ENCODE measurements at places on chromosomes 11 and 22. TPM values are rescaled to one million over a fixed set of nuclear protein-coding genes. Genes with fewer than 3 reads are reported as not detected.

Gene ACTN3
- 0.14 TPM for total RNA-seq

Gene C1QTNF5
- 127 TPM for total RNA-seq

Gene SLC25A45
- total RNA-seq, result 1.0 TPM

Gene MOGAT2
- total RNA-seq, result not detected

Gene ZBTB16
- 23.1 TPM for total RNA-seq

Gene SMC1B
- total RNA-seq, result not detected

Gene CCDC89
- not detected for total RNA-seq

Gene FSHB
- total RNA-seq, result not detected

Gene SLC22A6
- total RNA-seq, result not detected

Gene UBE2L6
- total RNA-seq, result 37.4 TPM

DNA sequence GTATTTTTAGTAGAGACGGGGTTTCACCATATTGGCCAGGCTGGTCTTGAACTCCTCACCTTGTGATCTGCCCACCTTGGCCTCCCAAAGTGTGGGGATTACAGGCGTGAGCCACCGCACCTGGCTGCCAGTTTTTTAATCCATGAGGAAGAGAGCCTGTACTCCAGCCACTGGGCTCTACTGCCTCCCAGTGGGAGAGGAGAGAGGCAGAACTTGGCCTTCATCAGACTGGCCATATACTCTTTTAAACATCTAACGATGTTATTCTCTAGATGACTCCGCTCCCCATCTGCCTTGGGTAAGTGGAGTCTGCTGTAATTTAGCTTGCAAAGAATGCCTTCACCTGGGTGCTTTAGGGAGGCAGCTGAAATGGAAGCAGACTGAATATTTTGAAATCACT is 34.6 kb downstream of the SLC6A5 start:
- no peak for DNase-seq

DNA sequence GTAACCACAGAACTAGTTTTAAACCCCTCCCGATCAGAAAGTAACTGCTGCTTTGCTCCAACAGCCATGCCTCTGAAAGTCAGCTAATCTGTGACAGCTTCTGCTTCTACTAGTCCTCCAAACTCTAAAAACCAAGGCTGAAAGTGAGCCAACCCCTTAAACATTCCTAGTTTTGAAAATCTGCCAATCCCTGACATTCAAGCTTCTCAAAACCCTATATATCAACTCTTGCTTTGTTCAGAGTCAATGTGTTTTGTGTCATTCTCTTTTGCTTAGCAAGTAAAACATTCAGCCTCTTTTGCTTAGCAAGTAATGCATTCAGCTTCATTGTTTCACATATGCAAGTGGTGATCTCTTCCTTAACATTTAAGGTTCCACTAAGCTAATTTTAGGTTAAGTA is 56.9 kb downstream of the ATG16L2 start:
- DNase-seq, result no peak

GRCh38 chr11:73291781-73292524 is 16.1 kb upstream of the ARHGEF17 start:
- DNase-seq, result no peak

GRCh38 chr11:60761436-60762190 is 4.9 kb downstream of the MS4A15 start:
- no peak for DNase-seq

DNA sequence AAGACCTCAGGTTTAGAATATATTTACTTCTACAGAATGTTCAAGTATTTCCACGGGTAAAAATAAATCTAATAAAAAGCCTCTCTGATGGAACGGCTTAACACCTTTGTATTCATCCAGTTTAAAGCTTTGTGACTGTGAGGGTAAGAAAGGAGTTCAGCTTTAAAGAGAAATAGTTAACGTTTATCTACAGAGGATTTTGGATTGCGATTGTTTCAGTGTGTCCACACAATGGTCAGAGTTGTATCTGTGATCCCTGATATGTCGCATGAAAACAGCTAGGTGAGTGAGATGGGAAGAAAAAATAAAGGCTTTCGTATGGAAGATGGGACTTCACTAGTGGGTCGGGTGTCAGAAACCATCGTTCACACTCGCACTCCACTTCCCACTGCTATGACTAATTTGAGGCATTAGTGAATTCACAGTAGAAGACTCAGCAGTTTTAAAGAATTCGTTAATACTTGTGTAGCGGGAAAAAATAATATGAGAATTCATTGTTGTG is 1.6 kb downstream of the APLP2 start:
- peak; percentile 67 for DNase-seq

- DNase-seq, result no peak
Measured at GRCh38 chr22:29477723-29478318, 2.2 kb upstream of the NEFH start.

DNA sequence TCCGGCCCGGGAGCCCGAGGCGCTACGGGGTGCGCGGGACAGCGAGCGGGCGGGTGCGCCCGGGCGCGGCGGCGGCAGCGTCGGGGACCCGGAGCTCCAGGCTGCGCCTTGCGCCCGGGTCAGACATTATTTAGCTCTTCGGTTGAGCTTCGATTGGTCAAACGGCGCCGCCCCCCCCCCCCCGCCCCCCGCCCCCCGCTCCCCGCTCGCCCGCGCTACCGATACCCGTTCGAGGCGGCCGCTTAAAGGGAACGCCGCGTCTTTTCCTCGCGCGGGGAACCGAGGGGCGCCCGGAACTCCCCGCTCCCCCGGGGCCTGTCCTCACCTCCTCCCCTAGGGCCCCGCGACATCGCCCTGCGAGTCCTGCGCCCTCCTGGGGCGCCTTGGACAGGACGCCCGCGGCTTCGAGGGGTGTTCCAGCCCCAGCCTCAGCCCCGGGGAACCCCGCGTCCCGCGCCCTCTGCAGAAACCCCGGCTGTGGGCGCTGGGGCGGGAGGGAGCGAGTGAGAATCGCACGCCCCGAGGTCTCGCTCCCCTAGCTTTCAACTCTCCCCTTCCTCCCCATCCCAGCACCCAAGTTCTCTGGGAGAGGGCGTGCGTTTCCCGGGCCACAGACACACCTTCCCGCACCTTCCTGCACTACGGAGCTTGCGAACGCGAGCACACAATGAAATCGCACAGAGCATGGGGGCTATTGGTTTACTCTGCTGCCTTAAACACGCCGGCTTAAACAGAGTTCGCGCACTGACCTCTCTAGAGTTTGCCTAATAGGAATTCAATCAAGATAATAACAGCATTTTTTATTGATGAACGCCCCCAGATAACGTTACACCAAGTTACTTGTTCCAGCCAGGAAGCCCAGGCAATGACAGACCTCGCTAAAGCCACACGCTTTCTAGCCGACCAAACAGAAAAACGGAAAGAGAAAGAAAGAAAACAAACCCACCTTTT is at the start of gene BDNF:
Gene BDNF, minus strand, starts transcription at position 105 of the 951 bp plus-strand sequence. CDS start 41,891 bp downstream, outside the sequence.
- DNase-seq, result peak; percentile 51

DNA sequence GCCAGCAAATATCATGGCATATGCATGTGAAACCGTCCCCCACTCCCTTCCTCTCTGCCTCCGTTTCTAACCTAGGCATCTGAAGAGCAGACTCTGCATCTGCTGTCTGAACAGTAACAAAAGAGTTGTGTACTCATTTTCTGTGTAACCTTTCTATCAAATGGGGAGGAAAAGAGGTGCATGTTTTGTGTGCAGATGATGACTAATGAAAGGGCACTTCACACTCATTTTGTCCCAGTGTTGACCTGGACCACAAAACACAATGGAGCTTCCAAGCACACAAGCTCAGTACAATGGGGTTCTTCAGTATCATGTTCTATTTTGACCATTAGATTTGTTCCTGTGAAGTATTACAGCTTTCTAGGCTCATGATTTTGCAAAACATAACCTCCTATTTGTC is 13.0 kb downstream of the JHY start:
- peak; percentile 7 for DNase-seq

- DNase-seq, result no peak
Measured at GRCh38 chr22:27941143-27941542, 22.1 kb upstream of the PITPNB start.

- DNase-seq, result no peak
Measured at GRCh38 chr22:37775785-37776638, 31.7 kb upstream of the GCAT start.

GRCh38 chr11:126318574-126319373 is 14.9 kb downstream of the DCPS start:
- no peak for DNase-seq

- DNase-seq, result no peak
Measured at GRCh38 chr22:46549971-46550641, 12.7 kb upstream of the CELSR1 start.

- no peak for DNase-seq
Measured at GRCh38 chr22:20532256-20532993, 25.0 kb downstream of the MED15 start.

DNA sequence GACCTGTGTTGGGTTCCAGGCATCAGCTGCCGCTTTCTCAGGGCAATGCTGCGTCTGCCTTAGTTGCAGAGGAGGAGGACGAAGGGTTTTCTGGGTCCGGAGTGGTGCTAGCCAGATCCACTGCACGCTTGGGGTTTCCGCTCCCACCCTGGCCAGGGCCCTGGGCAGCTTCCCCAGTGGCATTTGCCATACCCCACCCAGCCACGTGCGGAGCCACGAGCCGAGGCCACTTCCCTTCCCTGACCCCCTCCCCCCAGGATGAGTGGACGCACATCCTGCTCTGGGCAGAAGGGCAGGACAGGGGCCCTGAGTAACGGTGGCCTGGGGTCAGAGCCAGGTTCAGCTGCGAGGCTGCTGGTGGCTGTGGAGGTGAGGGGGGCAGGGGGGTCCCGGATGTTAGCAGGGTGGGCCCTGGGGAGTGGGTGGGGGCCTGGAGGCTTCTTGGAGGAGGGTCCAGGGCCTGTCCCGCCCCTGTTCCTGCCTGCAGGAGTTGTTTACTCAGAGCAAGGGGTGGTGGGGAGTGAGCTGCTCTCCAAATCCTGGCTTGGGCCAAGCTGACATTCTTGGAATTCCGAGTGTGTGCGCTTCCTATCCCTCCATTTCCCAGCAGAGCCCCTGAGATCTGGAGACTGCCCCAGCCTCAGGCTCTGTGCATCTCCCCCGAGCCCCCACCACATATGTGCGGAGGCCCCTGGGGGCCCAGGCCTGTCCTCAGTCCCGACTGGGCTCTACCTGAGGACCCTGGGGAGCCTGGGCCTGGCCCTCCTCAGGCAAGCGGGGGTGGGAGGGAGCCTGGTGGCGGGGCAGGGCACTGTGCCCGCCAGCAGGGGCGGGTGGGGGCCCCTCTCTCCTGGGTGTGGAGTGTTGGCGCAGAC is 1.4 kb downstream of the TSPAN4 start:
- peak; percentile 96 for DNase-seq

- no peak for DNase-seq
Measured at GRCh38 chr22:19577422-19577966, 53.3 kb upstream of the CLDN5 start.

DNA sequence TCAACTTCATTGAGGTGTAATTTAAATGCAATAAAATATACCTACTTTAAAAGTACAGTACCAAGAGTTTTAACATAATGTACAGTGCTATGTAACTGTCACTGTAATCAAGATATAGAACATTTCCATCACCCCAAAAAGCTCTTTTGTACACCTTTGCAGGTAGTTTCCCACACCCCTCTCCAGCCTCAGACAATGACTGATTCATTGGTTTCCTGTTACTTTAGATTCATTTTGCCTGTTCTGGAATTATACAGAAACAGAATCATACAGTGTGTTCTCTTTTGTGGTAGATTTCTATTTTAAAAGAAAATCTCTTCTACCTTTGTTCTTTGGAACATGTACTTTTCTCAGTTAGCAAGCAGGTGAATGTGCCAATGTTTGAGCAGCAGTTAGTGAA is 38.2 kb downstream of the SHISA8 start:
- no peak for DNase-seq

- no peak for DNase-seq
Measured at GRCh38 chr11:47395223-47396048, 13.0 kb upstream of the SLC39A13 start.

- no peak for DNase-seq
Measured at GRCh38 chr11:76903325-76903724, 42.6 kb downstream of the ACER3 start.

DNA sequence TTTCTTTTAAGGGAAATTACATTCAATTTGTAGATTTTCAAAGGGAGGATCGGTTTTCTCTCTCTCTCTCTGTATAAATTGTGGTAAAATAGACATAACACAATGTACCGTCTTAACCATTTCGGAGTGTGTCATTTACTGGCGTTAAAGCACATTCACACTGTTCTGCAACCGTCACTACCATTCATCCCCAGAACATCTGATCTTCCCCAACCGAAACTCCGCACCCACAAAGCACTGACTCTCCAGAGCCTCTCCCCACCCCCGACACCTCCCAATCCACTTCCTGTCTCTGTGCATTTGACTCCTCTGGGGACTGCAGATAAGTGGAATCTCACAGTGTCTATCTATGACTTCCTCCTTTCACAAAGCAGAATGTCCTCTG is 15.9 kb upstream of the GRAMD4 start:
- DNase-seq, result no peak

DNA sequence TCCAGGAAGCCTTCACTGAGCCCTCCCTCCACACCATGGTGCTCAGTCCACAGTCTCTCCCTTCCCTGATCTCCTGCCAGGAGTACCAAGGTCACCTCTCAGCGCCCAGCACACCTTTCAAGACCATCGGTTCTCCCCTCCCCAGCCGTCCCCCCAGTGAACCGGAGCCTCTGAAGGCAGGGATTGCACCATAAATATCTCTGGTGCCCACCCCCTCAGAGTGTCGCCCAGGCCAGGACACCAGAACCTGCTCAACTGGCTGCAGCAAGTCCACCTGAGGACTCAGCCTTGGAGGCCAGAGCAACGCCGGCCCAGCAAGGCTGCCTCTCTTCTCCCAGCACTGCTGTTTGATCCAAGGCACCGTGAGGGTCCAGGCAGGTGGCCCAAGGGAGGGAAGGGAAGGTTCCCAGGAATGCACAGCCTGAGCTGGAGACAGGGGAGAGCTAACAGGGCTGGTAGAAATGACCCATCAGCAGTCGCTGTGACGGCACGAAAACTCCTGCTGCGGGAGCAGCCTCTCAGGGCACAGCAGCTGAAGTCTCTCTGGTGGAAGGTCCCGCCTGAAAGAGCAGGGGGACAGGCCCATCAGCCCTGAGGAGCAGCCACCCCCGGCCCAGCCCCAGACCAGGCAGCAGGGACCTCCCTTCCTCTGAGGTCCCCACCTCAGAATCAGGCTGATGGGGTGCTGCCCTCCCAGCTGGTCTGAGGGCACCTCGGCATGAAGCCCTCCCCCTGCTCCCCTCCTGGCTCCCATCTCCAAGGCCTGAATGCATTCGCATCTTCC is 80.3 kb downstream of the BUD13 start:
- no peak for DNase-seq

GRCh38 chr11:3613998-3614741 is 27.6 kb downstream of the ART5 start:
- DNase-seq, result no peak

- no peak for DNase-seq
Measured at GRCh38 chr11:33663121-33663520, 37.5 kb downstream of the C11orf91 start.

DNA sequence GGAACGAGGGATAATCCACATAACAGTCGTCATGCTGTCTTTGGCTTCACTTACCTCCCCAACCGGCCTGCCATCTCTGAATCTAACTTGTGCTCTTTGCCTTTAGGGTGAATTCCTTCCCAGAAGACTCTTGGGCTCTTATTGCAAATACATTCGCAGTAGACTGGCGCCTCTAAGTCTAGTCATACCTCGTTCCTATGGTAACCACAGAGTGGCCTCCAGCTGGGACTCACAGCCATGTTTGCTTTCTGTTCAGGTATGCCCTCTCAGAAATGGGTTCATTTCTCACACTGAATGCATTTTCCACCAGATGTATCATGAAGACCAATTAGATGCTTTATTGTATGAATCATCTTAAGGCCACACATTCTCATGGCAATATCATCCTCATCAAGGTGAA is 112.7 kb downstream of the FAR1 start:
- no peak for DNase-seq

- no peak for DNase-seq
Measured at GRCh38 chr22:19823902-19824211, 30.8 kb downstream of the GNB1L start.
